ENCODE measurements at places on chromosomes 16 and 17. TPM values are rescaled to one million over a fixed set of nuclear protein-coding genes. Genes with fewer than 3 reads are reported as not detected.

DNA sequence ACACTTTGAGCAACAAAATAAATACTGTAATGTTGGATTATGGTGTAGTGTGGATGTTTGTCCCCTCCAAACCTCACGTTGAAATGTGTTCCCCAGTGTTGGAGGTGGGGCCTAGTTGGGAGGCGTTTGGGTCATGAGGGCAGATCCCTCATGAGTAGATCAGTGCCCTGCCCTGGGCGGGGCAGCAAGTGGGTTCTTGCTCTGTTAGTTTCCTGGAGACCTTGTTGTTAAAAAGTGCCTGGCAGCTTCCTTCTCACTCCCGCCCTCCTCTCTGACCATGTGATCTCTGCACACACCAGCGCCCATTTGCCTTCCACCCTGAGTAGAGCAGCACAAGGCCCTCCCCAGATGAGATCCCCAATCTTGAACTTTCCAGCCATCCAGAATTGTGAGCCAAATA lies 67.7 kb downstream of the MPRIP start:
- no peak for DNase-seq

GRCh38 chr17:82781894-82782274 lies 30.0 kb downstream of the TBCD start:
- peak; percentile 91 for DNase-seq

- no peak for DNase-seq
Measured at GRCh38 chr17:75365009-75365930, 40.2 kb downstream of the GRB2 start.

- no peak for DNase-seq
Measured at GRCh38 chr16:48561960-48562393, 48.0 kb downstream of the N4BP1 start.

GRCh38 chr16:66486773-66487579 lies 59.9 kb downstream of the BEAN1 start:
- DNase-seq: peak; percentile 57

GRCh38 chr17:73534209-73534909 lies 109.9 kb downstream of the SDK2 start:
- DNase-seq: no peak

DNA sequence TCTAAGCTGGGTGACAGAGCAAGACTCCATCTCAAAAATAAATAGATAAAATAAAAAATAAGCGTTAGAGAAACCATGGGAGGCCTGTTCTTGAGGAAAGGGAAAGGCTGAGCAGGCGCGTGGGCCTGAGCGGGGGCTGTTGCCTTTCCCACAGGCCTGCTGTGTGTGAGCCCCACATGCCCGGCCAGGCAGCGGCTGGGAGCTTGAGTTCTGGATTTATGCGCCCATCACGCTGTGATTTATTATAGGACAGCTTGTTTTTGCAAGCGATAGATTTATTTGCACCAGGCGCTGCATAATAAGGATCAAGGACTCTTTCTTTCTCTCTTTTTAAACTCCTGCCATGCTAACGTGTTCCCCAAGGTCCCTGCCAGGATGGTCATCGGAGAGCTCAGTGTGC lies 14.8 kb upstream of the WFDC1 start:
- no peak for DNase-seq

GRCh38 chr16:27642756-27643155 lies 92.8 kb downstream of the KATNIP start:
- no peak for DNase-seq

DNA sequence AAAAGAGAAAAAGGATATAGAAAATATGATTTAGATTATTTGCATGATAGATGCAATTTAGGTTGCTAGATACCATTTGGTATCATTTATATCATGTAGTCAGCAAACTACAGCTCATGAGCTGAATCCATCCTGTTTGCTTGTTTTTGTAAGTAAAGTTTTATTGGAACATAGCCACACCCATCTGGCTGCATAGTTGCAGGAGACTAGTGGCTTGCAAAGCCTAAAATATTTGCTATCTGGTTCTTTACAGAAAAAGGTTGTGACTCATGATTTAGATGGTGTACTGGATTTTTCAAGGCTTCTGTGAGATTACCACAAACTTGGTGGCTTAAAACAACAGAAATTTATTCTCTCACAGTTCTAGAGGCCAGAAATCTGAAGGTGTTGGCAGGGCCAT lies 49.9 kb downstream of the MAP2K4 start:
- DNase-seq: no peak

DNA sequence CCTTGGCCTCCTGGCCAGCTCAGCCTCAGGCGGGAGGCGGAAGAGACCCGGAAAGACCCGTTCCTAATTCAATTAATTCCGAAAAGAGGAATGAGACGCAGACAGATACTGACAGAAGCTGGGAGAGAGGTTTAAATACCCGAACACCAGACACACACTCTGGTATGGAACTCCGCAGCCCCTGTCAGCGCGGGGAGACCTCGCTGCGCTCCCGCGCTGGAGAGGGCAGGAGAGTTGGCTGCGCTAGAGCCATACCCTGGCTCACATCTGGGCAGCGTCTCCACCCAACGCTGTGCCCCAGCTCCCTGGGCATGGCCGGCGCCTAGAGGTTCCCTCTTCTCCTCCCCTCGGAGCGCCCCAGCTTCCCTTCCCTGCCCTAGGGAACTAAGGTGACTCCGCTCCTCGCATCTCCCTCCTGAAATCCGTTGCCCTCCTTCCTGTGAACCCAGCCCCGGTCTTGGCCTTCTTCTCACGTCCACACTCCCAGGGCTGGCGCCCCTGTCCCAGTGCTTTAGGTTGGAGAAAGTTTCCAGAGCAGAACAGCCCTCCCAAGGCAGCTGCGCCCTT lies 8.0 kb downstream of the NEUROD2 start:
- DNase-seq: no peak

DNA sequence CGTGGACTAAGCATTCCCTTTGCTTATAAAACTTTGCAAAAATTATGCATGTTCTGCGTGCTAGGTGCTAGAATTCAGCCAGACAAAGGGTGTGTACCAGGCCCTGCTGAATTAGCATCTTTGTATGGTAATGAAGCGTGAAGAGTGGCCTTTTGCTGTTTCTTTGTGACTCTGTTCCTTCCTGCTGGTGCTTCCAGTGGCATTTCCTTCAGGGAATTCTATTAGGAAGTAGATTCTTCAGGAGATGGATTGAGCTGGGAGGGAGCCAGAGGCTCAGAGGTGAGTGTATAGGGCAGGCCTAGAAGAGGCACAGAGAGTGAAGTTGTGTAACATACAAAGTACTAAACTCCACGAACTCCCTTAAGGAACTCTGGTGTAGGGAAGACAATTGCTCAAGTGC lies 73.9 kb upstream of the ASIC2 start:
- no peak for DNase-seq

GRCh38 chr16:9139965-9140364 lies 48.5 kb downstream of the HAPSTR1 start:
- DNase-seq: no peak

DNA sequence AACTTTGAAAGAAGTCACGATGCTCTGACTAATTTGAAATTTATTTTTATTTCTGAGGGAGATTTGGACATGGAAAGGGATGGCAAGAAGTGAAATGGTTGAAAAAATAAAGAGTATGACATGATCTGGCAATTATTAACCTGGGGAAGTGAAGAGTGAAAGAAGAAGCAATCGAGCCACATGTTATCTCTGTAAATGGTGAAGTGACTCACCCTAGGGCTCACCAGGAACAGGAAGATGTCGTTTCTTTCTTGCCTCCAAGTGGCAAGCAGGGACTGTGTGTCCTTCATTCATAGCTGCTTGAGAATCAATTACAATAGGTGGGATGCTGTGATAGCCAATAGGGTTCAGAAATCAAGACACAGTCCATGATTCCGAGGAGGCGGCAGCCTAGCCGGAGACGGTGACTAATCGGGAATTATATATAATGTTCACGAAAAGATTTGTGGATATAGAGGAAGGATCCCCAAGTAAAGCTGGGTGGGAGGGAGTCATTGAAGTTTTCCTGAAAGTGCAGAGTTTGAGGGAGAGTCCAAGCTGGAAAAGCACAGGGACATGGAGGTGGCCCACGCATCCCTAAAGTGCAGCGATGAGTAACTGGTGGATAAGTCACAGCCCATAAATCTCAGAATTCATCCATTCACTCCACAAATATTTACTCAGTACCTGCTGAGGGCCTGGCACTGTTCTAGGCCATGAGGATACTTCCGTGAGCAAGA lies 18.2 kb upstream of the KRT20 start:
- no peak for DNase-seq

GRCh38 chr16:19850131-19850817 lies 34.4 kb downstream of the GPRC5B start:
- DNase-seq: no peak

DNA sequence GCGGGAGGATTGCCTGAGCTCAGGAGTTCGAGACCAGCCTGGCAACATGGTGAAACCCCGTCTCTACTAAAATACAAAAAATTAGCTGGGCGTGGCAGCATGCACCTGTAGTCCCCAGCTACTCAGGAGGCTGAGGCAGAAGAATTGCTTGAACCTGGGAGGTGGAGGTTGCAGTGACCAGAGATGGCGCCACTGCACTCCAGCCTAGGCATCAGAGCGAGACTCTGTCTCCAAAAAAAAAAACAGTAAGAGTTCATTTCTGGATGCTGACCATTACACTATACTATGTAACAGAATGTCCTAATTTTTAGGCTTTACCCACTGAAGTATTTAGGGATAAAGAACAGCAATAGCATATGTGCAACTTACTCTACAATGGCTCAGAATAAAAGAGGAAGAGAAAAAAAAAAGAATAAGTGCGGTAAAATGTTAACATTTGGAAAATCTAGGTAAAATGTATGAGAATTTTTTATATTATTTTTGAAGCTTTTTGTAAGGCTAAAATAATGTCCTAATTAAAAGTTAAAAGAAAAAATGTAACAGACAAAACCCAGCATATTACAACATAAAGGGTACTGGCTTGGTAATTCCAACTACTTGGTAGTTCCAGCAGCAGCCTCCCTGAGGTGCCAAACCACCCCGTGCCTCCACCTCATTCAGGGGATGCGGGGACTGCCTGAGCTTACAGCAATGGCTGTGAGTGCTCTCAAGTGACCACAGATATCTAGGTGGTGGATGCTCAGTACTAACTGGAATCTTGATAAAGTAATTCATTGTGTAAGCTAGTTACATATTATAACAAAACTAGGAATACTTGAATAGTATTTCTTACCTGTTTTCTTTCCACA lies 10.9 kb downstream of the COPS3 start:
- no peak for DNase-seq

DNA sequence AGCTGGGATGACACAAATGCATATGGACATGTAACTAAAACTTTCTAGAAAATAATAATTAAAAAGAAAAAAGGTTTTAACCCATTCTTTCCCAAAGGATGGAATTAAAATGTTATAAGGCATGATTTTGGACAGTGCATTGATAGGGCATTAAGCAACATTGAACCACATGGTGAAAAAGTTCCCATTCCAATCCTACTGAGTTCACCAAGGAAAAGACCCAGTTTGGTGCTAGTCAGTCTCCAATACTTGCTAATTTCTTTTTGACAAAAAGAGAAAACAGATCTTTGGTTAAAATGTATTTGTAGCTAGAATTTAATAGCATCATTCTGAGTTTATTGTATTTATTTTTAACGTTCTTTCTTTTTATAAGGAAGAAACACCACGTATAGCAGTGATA lies 28.1 kb downstream of the EMP2 start:
- no peak for DNase-seq

DNA sequence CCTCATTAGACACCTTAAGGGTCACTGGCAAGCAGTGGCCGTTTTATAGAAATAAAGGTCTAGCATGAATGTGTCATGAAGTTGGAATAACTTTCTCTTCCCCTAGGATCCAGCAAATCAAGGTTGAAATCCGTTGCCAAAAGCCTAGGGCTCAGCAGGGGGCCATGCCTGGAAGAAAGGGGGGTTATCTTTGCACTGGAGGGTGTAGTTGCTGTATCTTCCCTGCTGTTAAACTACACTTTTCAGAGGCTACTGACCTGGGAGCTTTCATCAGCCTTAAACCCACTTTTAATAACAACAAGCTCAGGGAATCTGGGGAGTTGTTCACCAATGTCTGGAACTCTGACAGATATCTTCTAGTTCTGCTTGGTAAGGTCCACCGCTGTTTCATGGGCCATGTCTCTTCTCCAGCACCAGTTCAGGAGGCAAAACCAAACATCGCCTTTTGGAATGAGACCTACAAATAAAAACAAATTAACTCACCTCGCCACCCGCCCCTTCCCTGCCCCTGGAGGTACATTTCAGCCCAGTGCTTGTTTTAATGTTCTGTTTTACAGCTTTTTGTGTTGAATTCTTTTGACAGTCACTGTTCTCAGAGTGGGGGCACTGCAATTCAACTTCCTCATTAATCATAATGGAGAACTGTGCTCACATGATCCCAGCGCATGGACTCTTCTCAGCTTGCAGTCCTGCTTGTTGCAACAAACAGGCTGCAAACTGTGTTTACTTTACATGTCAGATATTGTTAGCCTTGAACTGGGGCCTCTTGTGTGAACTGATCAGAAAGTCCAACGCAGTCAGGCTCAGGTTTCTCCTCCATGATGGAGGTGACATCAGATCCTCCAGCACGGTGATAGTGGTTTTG lies 508.7 kb downstream of the KCNJ2 start:
- DNase-seq: no peak

DNA sequence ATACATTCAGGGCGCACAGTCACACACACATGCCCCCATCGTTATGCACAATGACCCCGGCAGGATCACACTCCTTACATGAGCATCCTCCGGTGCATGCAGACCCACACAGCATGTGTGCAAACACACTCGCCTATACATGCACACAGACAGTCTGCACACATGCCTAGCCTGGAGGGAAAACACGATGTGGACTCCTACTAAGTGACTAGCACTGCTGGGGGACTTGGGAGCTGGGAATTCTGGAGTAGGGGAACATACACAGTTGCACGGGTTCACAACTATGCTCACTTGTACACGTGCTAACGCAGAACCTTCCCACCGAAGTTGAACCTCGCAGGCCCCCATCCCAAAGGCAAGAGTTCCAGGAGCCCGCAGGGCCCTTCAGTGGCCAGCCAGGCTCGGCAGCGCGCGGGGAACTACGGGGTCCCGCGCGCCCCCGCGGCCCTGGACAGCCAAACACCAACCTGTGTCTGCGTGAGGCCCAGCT lies 2.0 kb downstream of the DLX3 start:
- no peak for DNase-seq

- no peak for DNase-seq
Measured at GRCh38 chr17:73226556-73227172, 33.8 kb downstream of the COG1 start.

C1QTNF8 gene
- not detected for total RNA-seq

ABCC11 gene
- not detected for total RNA-seq

TBC1D26 gene
- 0.27 TPM for total RNA-seq

SLC16A6 gene
- total RNA-seq: 1.1 TPM

PRAC1 gene
- not detected for total RNA-seq

ZSCAN10 gene
- not detected for total RNA-seq

KRT33A gene
- total RNA-seq: not detected

CNTROB gene
- 27.8 TPM for total RNA-seq

GNG13 gene
- not detected for total RNA-seq
